Endodermal cell (in vitro differentiated cells): ENCODE measurements at places on chromosomes 3 and 15. TPM values are rescaled to one million over a fixed set of nuclear protein-coding genes. Genes with fewer than 3 reads are reported as not detected.

Gene HYPK
- 11.3 to 12.4 TPM (median 11.4 TPM) in 3 replicates for total RNA-seq

DNA sequence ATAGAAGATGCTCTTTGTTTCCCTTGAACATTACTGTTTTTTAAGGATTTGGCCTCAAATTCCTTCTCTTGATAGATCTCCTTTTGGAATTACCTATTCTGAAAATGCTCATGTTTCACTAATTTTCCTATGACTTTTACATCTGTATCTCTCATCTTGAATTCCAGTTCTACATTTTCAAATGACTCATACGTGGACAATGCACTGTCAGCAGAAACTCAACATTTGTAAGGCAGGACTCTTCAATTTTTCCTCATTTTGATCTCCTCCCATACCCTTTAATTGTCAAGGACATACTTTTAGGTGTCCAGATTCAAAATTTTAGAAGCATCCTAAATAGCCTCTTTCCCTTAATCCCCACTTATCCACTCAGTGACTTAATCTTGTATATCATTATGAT, 341.0 kb upstream of the RASGRP1 start:
- H3K4me3 ChIP-seq, result no peak overlapping the region
- no peaks in the 10 kb centered on the region for H3K4me1 ChIP-seq
- H3K27ac ChIP-seq, result no peak overlapping the region

DNA sequence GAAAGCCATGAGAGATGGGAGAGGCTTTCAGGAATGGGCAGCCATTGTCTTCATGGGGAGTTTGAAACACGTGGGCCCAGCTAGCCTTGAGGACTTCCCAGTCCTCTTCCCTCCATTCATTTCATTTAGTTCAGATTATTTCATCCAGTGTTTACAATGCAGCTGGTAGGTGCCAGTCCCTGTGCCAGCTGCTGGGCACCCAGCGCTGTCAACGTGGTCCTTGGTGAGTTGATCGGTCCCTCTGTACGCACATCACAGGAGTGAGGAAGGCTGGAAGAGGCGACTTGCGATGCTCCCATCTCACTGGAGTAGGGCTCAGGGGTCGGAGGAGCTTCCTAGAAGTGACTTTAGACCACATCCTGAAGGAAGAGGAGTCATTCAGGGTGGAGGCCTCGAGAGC, 206.4 kb upstream of the BHLHE40 start:
- no peaks in the 10 kb centered on the region for H3K36me3 ChIP-seq
- no peaks in the 10 kb centered on the region for H3K27me3 ChIP-seq
- DNase-seq, result no peak
- no peak overlapping the region for H3K27ac ChIP-seq

Gene RUBCN
- total RNA-seq, result 17.2 and 18.0 TPM in 2 replicates

Gene SIDT1
- not detected in 2 replicates for total RNA-seq

Gene WDR93
- 0.24 to 0.40 TPM (median 0.36 TPM) in 3 replicates for total RNA-seq

GRCh38 chr15:64447536-64448315, 12.7 kb upstream of the ZNF609 start:
- H3K27ac ChIP-seq, result no peak overlapping the region
- H3K27me3 ChIP-seq, result no peaks in the 10 kb centered on the region
- H3K4me1 ChIP-seq, result no peaks in the 10 kb centered on the region
- H3K36me3 ChIP-seq, result peaks cover 46% of the 10 kb centered on the region
- H3K4me3 ChIP-seq, result no peak overlapping the region
- DNase-seq, result no peak

- no peak overlapping the region for H3K27ac ChIP-seq
- DNase-seq, result no peak
- H3K27me3 ChIP-seq, result no peaks in the 10 kb centered on the region
- H3K36me3 ChIP-seq, result no peaks in the 10 kb centered on the region
- no peak overlapping the region for H3K4me3 ChIP-seq
Observed at GRCh38 chr15:71219101-71219500, 103.8 kb downstream of the THSD4 start.

Gene LARP6
- 23.1 to 28.9 TPM (median 24.9 TPM) in 3 replicates for total RNA-seq

GRCh38 chr3:187783098-187783497, 37.8 kb upstream of the BCL6 start:
- H3K27ac ChIP-seq, result no peak overlapping the region
- H3K4me3 ChIP-seq, result no peak overlapping the region
- H3K4me1 ChIP-seq, result no peaks in the 10 kb centered on the region
- H3K27me3 ChIP-seq, result peaks cover 31% of the 10 kb centered on the region
- no peaks in the 10 kb centered on the region for H3K36me3 ChIP-seq

DNA sequence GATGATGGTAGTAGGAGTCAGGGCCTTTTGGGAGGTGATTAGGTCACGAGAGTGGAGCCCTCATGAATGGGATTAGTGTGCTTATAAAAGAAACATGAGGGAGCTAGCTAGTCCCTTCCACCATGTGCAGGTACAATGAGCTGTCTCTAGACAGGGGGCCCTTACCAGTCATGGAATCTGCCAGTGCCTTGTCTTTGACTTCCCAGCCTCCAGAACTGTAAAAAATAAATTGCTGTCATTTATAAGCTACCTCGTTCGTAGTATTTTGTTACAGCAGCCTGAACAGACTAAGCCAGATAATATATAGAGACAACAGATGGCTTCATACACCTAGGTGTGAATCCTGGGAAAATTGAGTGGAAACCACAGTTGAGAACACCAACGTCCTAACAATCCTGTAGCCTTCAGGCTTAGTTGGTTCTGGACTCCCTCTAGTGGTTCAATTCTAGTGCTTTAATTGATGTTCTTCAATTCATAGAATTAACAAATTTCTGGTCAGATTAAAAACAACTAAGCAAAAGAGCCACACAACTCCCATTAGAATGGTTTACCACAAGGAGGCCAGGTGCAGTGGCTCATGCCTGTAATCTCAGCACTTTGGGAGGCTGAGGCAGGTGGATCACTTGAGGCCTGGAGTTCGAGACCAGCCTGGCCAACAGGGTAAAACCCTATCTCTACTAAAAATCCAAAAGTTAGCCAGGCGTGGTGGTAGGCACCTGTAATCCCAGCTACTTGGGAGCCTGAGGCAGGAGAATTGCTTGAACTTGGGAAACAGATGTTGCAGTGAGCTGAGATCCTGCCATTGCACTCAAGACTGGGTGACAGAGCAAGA, 21.3 kb upstream of the GATM start:
- DNase-seq, result peak; percentile 46
- H3K36me3 ChIP-seq, result no peaks in the 10 kb centered on the region
- no peak overlapping the region for H3K4me3 ChIP-seq
- H3K27me3 ChIP-seq, result peaks cover 8% of the 10 kb centered on the region
- H3K4me1 ChIP-seq, result peaks cover 6% of the 10 kb centered on the region

Gene C3orf49
- not detected in 3 replicates for total RNA-seq

GRCh38 chr3:135538123-135538522, 427.4 kb upstream of the PPP2R3A start:
- no peak overlapping the region for H3K27ac ChIP-seq
- no peak for DNase-seq
- H3K4me3 ChIP-seq, result no peak overlapping the region
- no peaks in the 10 kb centered on the region for H3K4me1 ChIP-seq
- peaks cover 10% of the 10 kb centered on the region for H3K27me3 ChIP-seq

- H3K27ac ChIP-seq, result peak overlapping the region; percentile 55
- no peaks in the 10 kb centered on the region for H3K36me3 ChIP-seq
- peaks cover 13% of the 10 kb centered on the region for H3K27me3 ChIP-seq
- H3K4me1 ChIP-seq, result peaks cover 7% of the 10 kb centered on the region
Observed at GRCh38 chr15:77554306-77555080, 78.2 kb downstream of the LINGO1 start.

DNA sequence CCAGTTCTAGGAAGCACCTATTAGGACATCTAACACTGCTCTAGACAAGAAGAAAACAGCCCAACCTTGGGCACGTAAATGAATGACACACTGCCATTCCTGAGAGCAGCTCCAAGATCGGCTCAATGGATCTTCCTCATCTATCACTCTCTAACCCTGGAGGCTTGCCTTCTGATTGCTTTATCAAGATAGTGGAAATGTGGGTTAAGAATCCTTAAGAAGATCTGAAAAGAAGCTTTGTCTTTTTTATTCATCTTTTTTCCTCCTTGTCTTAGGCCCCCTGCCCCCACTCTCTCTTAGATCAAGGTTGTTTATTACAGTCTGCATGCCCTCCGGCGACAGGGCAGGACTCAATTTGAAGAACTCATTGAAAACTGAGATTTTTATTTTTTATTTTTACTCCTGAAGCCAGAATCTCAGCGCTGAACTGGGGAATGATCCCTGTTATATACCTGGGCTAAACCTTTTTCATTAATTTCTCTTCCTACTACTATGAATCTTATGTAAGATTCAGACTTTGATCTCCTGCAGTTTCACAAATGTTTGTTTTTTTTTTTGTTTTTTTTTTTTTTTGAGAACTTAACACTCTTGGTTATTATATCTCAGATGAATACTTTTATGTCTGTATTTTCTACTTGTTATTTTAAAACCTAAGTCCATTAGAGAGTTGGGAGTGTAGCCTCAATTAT, 219.5 kb downstream of the SV2B start:
- no peak overlapping the region for H3K4me3 ChIP-seq
- no peak for DNase-seq
- no peaks in the 10 kb centered on the region for H3K27me3 ChIP-seq
- no peaks in the 10 kb centered on the region for H3K4me1 ChIP-seq
- H3K27ac ChIP-seq, result no peak overlapping the region
